KBM-7 (cell line): ENCODE measurements at places on chromosomes 3 and 15.

- peak; percentile 51 for DNase-seq
Measured at GRCh38 chr3:184381261-184382224, 1.7 kb downstream of the CHRD start.

- no peak for DNase-seq
Measured at GRCh38 chr15:98853617-98854420, 153.8 kb downstream of the PGPEP1L start.

DNA sequence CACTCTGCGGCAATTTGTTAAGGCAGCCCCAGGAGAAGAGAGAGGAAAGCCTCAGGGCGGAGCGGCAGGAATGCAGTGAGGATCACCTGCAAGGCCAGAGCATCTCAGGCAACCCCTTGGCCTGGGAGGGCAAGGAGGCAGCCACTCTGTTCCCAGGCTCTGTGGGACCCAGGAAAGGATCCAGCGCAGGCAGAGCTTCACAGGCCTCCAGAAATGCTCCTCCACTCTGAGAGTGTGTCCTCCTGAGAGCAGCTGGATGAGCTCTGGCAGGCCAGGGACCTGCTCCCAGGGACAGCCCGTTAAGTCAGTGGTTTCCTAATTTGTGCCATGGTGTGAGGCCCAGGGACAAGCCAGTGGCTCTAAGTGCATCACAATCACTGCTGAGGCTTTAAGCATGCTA lies 35.2 kb downstream of the RAB6B start:
- no peak for DNase-seq

DNA sequence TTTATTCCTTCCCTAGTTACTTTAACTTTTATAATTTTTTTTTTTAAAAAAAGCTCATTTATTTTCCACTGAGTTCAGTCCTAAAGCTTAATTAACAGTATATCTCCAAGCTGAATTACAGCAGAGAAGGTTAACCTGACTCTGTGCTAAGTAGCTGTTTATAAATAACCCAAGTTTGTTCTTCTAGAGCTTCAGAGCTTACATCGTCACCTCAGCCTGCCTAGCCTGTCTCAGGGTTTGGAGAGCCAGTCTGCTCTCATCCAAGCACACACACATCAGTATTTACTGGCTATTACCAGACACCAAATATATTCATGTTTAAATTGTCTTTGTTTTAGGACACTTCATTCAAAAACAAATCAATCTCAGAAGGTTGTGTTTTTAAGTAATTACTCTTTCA lies 154.9 kb downstream of the CDIN1 start:
- DNase-seq, result no peak

- DNase-seq, result no peak
Measured at GRCh38 chr15:83290236-83290635, 5.8 kb upstream of the BNC1 start.

DNA sequence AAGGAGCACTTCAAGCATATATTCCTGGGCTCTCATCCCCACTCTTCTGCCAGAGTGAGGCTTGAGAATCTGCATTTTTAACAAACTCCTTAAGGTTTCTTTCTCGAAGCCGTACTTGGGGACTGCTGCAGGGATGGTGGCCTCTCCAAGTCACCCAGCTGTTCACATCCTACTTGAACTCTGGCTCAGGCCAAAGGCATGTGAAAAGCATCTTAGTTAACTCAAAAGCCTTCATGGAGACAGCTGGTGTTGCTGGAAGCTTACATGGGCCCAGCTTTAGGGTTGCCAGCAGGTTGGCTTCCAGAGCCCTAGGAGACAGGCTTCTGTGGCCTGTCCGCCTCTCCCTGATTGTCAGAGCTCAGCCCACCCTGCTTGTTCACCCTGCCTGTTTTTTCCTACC lies 139.2 kb downstream of the THSD4 start:
- DNase-seq, result no peak

DNA sequence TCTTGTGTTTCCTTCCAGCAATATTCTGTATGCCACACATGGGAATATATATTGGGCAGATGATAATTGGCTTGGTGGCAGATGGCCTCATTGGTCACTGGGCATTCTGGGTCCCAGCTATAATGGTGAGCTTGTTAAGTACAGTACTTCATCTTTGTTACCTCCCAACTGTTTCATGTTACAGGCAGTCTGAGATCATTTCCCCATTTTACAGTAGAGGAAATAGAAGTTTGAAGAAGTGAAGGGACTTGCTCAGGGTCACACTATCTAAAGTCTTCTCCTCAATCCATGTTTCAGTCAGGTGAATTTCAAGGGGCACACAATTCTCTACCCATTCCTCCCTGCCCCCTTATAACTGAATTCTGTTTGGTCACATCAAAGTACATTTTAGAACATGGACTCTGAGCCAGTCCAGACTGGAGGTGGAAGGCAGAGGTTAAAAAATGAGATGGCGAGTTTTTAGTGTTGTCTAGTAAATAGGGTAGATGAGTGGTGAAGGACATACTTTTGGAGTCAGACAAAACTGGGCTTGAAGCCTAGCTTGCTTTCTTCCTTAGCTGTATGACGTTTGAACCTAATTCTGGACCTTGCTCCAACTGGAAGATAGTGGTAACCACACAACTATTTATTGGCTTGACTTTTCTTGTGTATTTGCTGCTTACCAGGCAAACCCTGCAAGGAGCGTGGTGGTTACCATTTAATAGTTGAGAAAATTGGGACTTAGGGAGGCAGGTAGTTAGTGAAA lies 2.5 kb downstream of the EEFSEC start:
- no peak for DNase-seq

GRCh38 chr3:97863775-97864174 lies 42.0 kb downstream of the CRYBG3 start:
- DNase-seq, result no peak

GRCh38 chr15:63180746-63181145 lies 8.7 kb upstream of the RAB8B start:
- DNase-seq, result no peak

DNA sequence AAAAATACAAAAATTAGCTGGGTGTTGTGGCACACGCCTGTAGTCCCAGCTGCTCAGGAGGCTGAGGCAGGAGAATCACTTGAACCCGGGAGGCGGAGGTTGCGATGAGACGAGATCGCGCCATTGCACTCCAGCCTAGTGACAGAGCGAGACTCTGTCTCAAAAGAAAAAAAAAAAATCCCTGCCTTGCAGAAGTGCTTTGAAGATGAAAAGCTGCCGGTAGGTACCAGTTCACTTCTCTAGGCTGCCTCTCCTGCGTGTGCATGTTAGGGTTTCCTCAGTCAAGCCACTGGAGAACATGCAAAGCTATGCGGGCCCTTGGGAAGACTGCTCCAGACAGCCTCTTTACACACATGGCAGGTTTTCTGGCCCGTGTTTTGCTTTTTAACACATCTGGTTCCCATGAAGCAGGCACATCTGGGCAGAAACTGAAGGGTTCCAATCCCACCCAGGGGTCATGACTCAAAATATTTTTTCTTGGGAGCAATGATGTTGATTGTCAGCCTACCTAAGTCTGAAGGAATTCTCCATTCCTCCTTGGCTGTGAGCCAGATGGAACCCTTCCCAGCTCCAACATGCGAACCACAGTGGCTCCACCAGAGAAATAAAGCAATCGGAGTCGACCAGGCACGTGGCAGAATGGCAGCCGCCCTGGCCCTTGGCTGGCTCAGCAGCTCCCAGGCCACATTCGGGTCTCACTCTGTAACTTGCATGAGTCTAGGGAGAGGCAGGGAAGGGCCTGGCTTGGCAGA lies 29.6 kb downstream of the MGLL start:
- no peak for DNase-seq

GRCh38 chr3:139198929-139199328 lies 144.9 kb upstream of the MRPS22 start:
- DNase-seq, result no peak

GRCh38 chr3:196192524-196193051 lies 18.6 kb downstream of the ZDHHC19 start:
- peak; percentile 36 for DNase-seq

GRCh38 chr15:27045796-27046195 lies 74.8 kb downstream of the GABRG3 start:
- DNase-seq, result no peak

- peak; percentile 53 for DNase-seq
Measured at GRCh38 chr3:37736624-37737023, 125.1 kb upstream of the CTDSPL start.

DNA sequence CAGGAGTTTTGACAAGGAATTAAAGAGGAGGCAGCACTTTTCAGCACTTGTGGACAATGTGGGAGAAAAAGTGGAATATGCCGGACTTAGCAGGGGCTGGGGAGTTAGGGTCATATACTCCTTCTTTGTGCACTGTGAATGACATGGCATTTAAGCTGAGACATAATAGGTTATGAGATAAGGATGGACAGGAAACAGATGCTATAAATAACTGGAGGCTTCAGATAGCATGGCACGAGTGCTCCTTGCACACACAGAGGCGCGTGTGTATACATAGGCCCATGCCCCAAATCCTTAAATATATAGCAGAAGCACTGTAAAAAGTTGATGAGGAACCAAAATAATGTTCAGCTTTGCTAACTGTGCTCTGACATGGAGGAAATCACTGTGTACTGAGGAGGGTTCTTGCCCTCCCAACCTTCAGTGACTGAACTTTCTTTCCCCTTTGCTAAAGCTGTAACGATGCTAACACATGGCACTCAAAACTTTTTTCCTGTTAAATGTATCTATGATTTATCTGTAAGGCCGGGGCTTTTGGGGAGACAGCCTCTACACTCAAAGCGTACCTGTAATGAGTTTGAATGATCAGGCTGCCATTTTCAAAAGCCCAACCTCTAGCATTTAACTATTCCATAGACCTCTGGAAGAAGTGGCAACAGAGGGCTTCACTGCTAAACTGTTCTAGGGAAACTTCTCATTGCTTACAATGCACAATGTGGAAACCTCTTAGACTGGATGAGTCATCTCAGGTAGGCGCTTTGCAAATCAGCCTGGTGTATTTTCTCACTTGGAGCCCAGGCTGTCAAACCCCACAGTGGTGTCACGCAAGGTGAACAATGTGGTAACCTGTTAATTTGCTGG lies 784.6 kb downstream of the NR2F2 start:
- DNase-seq, result no peak

GRCh38 chr3:62387251-62387650 lies 13.9 kb upstream of the FEZF2 start:
- DNase-seq, result no peak

DNA sequence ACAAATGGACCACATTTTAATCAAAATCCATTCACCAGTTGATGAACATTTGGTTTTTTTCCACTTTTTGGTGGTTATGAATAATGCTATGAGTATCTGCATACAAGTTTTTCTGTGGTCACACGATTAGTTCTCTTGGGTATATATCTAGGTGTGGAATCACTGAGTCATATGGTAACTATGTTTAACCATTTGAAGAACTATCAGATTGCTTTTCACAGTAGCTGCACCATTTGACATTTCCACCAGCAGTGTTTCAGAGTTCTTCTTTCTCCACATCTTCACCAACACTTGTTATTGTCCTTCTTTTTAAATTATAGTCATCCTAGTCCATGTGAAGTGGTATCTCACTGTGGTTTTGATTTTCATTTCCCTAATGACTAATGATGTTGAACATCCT lies 33.3 kb upstream of the ATG7 start:
- no peak for DNase-seq

- DNase-seq, result no peak
Measured at GRCh38 chr3:178699810-178700209, 163.6 kb downstream of the KCNMB2 start.

DNA sequence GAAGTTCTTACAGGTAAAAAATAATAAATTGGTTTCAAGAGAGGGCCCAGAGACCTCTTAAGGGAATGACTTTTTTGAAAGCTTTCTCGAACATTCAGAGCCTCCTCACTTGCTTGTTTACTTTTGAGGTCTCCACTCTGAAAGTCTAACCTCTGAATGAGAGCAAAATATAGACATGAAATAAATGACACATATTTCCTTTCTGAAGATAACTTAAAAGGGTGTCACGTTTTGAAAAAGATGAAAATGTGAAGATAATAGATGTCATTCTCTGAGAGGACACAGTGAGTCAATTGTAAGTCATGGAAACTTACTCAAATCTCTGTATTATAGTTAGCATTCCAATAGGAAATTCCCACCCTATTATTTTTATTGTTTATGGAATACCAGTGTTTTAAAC lies 44.6 kb downstream of the HACD2 start:
- DNase-seq, result no peak

- peak; percentile 79 for DNase-seq
Measured at GRCh38 chr15:94306700-94307650, 75.6 kb downstream of the MCTP2 start.

DNA sequence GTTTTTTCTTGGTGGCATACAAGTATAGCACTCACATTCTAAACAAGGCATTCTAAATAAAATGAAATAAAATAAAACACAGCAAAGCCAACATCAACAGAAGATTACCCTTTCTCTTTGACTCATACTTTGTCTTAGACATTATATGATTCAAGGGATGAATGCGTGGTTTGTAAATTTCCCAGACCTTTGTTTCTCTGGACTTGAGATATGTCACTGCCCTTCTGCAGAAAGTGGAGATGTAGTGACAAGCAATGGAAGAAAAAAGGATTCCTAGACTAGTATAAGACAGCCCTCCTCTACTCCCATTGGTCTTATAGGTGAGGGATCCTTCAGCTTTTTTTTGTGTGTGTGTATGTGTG lies 22.4 kb downstream of the NANOGP8 start:
- no peak for DNase-seq

DNA sequence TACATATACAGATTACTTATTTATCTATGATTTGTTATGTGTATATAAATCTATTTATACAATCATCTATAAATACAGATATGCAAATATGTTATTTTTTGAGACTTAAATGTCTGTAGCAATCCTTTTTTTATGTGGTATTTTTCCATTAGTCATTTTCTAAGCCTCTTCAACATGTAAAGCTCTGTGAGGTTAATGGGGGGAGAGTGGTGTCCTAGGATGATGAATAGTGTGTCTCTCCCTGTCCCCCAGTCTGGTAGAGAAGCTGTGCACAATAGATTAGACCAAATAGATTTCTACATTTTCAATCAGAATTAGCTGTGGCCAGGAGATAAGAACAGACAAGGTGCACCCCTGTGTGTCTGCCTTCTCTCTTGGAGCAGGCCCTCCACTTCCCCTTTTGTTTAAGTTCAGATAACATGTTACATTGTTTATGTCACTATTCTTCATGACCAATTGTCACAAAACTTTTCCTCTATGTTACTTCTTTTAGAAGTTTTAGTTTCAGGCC lies 453.9 kb downstream of the LPP start:
- DNase-seq, result peak; percentile 39

- no peak for DNase-seq
Measured at GRCh38 chr3:41580274-41580959, 381.1 kb downstream of the CTNNB1 start.

- peak; percentile 55 for DNase-seq
Measured at GRCh38 chr3:31534065-31534425, 1.3 kb downstream of the STT3B start.

- DNase-seq, result no peak
Measured at GRCh38 chr15:90539789-90540188, 10.1 kb downstream of the CRTC3 start.

DNA sequence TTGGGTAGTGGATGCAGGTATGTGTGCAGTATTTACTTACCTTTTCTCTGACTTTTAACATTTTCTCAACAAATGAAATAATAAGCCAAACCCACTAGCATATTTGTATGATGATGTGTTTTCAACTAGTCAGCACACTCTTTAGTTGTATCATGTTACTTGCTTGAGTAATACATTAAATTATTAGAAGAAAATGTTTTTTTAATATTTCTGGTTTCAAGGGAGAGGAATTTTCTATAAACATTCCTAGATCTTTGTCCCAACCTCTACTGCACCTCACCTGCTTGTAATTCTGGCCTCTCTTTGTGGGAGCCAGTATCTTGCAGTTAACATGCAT lies 161.8 kb upstream of the CBLB start:
- DNase-seq, result no peak

GRCh38 chr15:68774521-68775235 lies 46.0 kb downstream of the ANP32A start:
- no peak for DNase-seq

- DNase-seq, result no peak
Measured at GRCh38 chr3:45417930-45418847, 29.8 kb downstream of the LARS2 start.
